ENCODE measurements at places on chromosomes 4 and X. TPM values are rescaled to one million over a fixed set of nuclear protein-coding genes. Genes with fewer than 3 reads are reported as not detected.
A peak's percentile ranks its signal among the peaks of the same experiment; 100 is the strongest.

Gene VSIG4
- total RNA-seq = not detected

- no peak for DNase-seq
These were observed 1495.5 kb upstream of the ADGRL3 start for GRCh38 chr4:59704616-59705015.

DNA sequence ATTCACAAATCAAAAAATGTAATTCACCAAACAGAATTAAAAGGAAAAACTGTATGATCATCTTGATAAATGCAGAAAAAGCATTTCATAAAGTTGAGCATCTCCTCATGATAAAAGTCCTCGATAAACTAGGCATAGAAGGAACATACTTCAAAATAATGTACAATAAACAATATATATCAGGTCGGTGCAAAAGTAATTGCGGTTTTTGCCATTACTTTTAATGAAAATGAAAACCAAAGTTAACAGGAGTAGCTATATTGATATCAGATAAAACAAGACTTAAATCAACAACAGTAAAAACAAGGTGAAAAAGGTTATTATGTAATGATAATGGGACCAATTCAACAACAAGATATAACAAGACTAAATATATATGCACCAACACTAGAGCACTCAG, 372.1 kb downstream of the RAB28 start:
- DNase-seq = no peak

Gene ADGRG4
- not detected for total RNA-seq

DNA sequence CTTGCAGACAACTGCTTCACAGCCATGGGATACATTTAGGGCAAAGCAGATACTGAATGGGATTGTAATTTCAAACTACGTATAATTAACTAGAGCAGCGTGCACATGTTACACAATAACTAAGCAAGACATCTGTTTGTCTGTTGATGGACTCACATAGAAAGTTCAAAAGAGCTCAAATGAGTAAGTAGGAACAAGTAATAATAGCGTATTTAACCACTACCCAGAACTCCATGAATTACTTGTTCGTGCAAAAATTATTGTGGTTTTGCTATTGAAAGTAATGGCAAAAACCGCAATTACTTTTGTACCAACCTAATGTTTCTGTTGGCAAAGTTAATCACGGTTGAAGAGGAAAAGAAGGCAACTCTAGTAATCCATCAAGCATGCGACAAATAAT, 825.4 kb downstream of the PCDH18 start:
- no peak for DNase-seq

- no peak for DNase-seq
These were observed 14.1 kb downstream of the NAT8L start for GRCh38 chr4:2072971-2073807.

Gene RNF128
- not detected for total RNA-seq

DNA sequence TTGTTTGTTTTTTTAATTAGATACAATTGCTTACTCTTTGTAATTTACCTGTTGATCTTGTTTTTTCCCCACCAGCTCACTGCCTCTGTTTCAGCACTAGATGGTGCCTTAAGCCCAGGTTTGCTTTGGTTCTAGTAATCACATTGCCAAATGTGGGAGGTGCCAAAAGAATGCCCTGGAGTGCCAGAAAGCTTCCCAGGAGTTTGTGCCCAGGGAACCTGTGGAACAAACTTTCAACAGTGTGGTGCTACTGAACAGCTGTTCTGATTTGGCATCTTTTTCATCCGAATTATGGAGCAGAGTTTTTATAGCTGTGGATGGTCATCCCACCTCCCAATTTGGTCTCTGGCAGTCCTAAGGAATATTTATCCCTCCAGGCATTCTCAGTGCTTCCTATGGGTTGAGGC, 1000.7 kb downstream of the STIM2 start:
- peak; percentile 51 for DNase-seq

GRCh38 chr4:6943885-6944225, 34.2 kb downstream of the TBC1D14 start:
- DNase-seq = no peak

DNA sequence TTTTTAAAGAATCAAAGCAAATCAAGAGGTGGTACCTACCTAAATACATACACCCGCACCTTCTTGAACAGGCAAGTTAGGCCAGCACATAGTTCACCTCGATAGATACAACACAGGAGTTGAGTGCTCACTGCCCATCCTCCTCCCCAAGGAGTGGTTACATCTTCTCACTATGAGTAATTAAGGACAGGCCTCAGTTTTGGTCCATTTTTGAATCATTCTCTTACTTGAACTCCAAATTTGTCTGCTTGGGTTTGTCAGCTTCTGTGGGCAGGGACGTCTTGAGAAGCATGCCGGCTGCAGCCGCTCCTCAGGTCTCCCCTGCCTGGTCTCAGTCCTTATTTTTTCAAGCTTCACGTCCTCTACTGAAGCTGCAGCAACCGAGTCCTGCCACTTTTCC, 190.6 kb upstream of the RBPJ start:
- DNase-seq = no peak

Gene MAGED4
- total RNA-seq = 28.6 TPM

Gene SLC26A1
- total RNA-seq = not detected

Gene HSFX2
- total RNA-seq = not detected

DNA sequence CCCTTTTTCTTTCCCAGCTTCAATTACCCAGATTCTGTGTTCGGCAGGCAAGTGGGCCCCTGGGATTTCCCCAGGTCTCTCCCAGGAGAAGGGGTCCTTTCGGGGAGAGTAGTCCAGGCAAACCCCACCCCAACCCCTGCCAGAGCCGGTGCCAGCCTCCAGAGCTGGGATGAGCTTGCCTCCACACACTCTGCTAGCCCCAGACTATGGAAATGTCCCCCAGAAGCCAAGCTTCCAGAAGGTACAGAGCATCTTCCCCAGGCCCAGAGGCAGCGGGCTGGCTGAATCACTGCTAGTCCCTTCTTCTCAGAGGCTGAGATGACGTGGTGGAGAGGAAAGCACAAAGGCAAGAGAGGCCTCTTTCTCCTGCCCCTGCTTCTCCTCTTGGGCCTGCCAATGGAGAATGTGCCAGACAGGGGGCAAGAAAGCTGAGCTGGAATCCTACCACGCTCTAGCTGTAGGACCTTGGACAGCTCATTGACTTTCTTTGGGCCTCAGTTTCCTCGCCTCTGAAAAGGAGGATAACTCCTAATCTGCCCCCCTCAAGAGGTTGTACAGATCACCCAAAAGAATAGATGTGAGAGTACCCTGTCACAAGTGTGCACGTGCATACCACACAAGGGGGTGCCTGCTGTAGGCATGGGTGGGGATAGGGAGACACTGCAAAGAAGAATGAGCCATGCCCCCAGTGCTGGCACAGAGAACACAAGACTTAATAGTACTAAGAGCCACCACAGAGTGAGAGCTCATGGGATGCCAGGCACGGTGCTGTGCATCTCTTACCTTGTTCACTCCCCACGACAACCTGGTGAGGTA, 2.1 kb downstream of the SASH3 start:
- no peak for DNase-seq

DNA sequence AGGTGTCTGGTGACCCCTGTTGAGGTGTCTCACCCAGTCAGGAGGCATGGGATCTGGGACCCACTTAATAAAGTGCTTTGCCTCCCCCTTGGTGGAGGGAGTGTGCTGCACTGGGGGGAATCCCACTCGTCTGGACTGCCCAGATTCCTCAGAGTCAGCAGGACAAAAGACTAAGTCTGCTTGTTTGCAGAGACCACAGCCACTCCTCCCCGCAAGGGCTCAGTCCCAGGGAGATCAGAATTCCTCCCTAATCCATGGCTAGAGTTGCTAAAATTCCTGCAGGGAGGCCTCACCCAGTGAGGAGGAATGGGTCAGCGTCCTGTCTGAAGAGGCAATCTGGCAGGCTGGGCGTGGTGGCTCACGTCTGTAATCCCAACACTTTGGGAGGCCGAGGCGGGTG, 442.2 kb downstream of the PABPC4L start:
- peak; percentile 24 for DNase-seq

GRCh38 chr4:31545755-31546154, 825.6 kb downstream of the PCDH7 start:
- no peak for DNase-seq

Gene ANKRD37
- total RNA-seq = 4.1 TPM

DNA sequence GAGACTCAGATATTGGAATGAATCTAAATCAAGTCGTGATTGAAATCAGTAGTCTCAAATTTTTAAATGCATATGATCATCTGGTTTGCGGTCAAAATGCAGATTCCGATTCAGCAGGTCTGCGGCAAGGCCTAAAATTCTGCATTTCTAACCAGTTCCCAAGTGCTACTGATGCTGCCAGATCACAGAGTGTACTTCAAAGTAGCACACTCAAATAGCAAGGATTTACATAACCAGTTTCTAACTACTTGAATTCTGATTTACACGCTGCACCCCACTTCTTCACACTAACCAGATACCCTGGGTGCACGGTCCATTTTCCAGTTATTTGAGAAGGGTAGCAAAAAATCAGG, 752 bp downstream of the MBTPS2 start:
- no peak for DNase-seq

DNA sequence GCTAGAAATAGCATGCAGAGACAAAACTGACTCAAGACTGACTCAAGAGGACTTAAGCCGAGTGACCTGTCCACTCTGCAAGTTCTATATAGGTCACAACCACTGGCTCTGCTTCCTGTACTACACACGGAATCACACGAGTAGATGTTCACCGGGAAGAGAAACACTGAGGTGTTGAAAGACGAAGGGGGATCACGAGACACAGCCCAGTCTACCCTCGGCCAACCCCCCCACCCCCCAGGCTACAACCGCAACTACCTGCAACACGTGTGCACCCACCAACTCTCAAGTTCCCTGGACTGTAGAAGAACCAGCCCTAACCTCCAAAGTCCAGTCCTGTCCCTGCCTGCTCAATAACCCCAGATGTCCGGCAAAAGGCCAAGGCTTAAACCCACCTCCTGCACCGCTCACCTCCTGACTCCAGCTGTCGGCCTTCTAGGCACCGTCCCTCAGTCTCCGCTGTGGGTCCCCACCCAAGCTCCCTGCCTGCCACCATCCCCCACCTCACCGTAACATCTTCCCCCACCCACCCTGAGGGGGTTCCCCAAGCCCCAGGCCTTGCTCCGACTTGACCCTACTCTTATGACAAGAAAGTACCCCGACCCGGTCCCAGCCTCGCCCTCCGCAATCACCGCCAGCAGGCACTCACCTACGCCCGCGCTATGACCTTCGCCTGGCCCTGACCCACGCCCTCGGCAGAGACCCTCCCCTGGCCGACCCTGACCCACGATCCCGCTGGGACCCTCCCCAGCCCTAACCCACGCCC, 739 bp downstream of the GAK start:
- DNase-seq = peak; percentile 24

DNA sequence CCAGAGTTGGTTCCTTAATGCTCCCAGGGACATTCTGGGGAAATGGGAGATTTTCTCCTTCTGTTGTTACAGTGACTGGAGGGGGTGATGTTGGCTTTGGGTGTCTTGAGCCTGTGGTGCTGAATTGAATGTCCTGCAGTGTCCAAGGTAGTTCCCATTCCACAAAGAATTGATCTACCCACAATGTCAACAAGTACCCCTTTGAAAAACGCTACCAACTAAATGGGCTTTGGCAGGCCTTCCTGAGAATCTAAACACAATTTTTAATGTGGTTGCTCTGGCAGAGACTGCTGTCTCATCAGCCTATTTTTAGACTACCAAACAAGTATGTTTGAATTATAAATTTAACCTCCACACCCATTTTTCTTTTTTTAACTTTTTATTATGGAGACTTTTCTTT, 69.4 kb downstream of the CCKAR start:
- no peak for DNase-seq

Gene APOO
- total RNA-seq = 28.7 TPM

GRCh38 chr4:3878678-3879077, 112.5 kb downstream of the ADRA2C start:
- DNase-seq = no peak

Gene ABRAXAS1
- 32.6 TPM for total RNA-seq

DNA sequence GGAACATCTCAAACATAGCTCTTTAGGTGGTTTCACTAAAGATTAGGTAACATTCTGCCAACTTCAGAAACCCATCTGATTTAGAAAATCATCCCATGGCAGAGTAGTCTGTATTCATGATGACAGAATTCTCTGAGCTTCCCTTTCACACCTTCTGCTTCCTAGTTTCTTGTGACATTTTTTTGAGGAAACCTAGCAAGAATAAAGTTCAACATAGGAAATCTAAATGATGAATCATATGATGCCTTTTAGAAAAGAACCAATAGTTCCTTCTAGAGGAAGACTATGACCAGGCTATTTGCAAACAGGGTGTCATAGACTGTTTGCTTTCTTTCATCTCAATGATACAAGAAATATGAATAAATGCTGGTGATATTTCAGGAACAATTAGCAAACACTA, 49.8 kb upstream of the CAMK2D start:
- no peak for DNase-seq

DNA sequence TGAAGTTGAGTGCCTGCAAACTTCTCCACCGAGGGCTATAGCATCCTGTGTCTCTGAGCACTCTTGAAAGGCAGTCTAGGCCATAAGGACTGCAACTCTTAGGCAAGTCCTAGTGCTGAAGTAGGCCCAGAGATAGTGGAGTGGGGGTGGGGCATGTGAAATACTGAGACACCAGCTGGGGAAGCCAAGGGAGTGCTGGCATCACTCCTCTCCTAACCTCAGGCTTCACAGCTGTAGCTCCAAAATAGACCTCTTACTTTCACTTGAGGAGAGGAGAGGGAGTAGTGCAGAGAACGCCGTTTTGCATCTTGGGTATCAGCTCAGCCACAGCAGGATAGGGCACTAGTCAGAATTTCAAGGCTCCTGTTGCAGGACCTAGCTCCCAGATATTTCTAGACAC, 56.2 kb upstream of the CYSLTR1 start:
- DNase-seq = no peak

DNA sequence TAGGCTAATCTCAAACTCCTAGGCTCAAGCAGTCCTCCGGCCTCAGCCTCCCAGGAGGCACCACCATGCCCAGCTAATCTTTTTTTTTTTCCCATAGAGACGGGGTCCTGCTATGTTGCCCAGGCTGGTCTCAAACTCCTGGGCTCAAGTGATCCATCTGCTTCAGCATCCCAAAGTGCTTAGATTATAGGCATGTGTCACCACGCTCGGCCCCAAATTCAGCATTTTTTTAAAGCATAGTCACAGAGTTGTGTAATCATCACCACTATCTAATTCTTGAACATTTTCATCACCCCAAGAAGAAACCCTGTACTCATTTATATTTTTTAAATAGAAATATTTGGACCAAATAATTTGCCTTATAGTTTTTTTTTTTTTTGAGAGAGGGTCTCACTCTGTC, 10.3 kb downstream of the CENPI start:
- DNase-seq = no peak

Gene ABCG2
- total RNA-seq = 0.35 TPM

GRCh38 chr4:118817178-118817930, 18.6 kb downstream of the SEC24D start:
- DNase-seq = no peak

- DNase-seq = no peak
These were observed 462.7 kb upstream of the RPS6KA3 start for GRCh38 chrX:20729416-20729815.

GRCh38 chr4:19944251-19944650, 307.5 kb upstream of the SLIT2 start:
- no peak for DNase-seq
